KG1 (cell line): ENCODE measurements at places on chromosomes 2 and 18.
A peak's percentile ranks its signal among the peaks of the same experiment; 100 is the strongest.

DNA sequence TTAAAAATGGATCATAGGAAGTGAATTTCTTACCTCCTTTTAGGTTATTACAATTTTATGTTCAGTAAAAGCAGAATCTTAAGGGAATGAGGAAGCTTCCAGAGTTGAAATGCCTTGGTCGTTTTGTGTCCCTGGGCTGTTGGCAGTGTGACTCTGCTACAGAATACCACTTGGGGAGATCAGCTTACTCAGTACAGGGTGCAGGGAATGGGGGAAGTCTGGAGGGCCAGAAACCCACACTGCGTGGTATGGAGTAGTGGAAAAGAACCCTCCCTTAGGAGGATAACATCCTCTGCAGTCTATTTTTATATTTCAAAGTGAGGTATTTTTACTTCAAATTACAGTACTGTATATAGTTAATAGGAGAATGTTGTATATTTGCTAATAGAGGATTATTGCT lies 51.1 kb downstream of the R3HDM1 start:
- no peak for DNase-seq

DNA sequence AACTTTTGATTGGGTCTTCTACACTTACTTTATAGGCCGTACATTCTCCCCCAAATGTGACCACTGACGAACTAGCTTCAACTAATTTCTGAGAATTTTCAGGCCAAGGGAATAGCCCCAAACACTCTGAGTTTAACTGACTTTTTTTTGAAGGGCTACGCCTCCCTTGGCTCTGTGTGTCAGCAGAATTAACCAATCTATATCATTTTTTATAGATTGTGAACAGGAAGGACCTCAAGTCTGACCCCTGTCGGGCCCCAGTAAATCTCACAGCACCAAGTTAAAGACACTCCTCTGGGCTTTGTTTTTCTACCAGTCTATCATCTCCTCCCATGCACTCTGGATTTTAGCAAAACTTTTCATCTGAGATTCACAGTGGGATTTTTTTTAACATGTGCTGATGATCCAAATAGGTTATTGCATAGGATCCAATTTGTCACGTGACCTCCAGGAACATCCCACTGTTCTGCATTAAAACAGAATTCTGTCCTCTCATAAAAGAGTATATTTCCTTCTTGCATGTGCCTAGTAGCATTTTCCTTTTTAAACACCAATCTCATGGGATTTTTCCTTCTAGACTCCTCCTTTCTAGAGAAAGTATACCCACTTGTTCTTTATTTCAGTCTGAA lies 307.1 kb downstream of the OSR1 start:
- DNase-seq: no peak

GRCh38 chr18:62937065-62937464 lies 221.7 kb downstream of the PHLPP1 start:
- DNase-seq: peak; percentile 7

DNA sequence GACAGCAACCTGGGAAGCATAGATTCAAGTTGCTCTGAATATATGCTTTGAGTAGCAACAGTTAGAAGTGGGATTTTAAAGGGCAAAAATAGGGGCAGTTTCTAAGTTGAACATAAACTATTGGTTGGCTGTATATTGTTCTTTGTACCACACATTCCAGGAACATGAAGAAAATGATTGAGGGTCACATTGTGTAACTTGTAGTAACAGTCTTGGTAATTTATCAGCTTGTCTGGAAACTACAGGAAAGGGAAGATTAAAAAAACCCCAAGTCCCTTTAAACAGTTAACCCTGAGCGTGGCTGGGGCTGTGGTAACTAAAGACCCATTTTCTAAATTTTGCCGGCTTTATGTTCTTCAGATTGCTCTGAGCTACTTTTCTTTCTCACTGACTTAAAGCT lies 7.4 kb downstream of the PLEKHB2 start:
- DNase-seq: no peak

DNA sequence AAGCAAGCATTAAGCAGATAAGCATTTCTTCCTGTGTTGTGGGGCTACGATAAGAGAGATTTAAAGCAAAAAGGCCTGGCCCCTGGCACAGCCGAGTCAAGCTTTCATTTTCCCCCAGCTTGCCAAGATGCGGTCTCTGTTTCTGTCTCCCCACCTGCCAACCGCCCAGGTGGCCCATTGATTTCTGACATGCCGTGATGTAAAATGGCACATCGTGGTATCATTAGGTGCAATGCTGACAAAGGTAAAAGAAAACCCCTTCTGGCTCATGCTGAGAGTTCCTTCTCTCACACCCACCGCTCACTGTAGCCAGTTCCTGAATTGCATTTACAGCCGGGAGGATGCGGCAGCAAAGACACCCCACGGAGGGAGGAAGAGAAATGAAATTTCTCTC lies 62.8 kb downstream of the BOD1L2 start:
- DNase-seq: no peak
